ENCODE measurements at places on chromosomes 2 and 18.

DNA sequence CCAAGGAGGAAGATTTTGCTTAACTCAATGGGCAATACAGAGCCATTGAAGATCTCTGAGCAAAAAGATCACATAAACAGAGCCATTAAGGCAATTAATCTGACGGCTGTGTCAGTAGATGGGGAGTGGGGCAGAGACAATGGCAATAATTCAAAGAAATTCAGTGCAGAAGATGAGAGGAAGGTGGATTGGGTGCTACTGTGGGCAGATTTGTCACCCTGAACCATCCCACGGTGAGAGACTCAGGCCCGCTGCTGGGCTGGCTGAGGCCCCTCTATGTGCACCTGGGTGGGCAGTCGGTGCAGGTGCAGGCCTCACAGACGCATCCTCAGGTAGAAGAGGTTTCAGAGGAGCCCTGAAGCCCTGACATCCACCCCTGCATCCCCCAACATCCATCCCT lies 458.6 kb downstream of the EIPR1 start:
- DNase-seq = no peak

GRCh38 chr2:195967336-195967735 lies 101.3 kb downstream of the DNAH7 start:
- no peak for DNase-seq

DNA sequence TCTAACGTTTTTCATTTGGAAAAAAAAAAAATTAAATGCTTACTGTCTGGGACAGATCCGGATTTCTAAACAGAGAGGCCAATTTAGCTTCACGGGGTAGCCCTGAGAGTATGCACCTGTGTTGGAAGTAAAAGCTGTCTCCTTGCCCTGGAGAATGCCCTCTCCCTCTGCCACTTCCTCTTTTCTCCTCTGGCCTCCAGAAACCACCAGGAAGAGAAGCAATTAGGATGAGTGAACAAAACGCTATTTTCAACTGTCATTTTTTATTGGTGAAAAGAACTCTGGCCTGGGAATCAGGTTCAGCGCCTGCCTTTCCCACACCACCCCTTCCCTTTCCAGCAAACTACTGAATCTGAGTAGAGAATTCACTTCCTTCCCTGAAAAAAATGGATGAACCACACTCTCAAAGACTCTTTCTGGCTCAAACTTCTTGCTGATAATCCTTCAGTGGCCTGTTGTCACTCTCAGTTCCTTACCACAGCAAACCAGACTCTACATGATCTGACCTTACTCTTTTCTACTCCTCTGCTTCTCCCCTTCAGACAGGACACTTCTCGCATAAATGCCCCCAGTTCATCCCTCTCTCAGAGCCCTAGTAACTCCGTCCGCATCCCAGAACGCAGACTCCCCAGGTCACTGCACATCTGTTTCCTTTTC lies 29.8 kb downstream of the KLF7 start:
- DNase-seq = no peak

GRCh38 chr18:53864770-53865169 lies 359.7 kb downstream of the MBD2 start:
- DNase-seq = no peak

DNA sequence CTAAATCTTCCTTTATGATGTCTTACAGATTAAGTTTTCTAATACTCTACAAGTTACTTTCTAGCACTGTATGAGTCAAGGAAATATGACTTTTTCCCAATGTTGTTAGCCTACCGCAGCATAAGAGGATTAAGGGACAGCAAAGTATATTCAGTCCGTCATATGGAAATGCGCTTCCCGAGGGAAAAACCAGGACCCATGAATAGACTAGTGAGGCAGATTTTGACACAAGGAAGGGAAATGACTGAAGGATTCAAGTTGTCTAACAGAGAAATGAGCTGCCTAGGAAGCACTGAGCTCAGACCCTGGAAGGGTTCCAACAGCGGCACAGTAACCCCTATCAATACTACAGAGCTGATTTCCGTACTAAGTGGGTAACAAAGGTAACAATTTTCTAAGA lies 12.0 kb downstream of the SEPTIN10 start:
- peak; percentile 78 for DNase-seq

GRCh38 chr18:45026162-45026561 lies 345.5 kb downstream of the SETBP1 start:
- no peak for DNase-seq

GRCh38 chr2:32965523-32966171 lies 18.9 kb downstream of the LTBP1 start:
- DNase-seq = no peak

- no peak for DNase-seq
Measured at GRCh38 chr2:140018541-140018940, 1238.4 kb upstream of the NXPH2 start.

DNA sequence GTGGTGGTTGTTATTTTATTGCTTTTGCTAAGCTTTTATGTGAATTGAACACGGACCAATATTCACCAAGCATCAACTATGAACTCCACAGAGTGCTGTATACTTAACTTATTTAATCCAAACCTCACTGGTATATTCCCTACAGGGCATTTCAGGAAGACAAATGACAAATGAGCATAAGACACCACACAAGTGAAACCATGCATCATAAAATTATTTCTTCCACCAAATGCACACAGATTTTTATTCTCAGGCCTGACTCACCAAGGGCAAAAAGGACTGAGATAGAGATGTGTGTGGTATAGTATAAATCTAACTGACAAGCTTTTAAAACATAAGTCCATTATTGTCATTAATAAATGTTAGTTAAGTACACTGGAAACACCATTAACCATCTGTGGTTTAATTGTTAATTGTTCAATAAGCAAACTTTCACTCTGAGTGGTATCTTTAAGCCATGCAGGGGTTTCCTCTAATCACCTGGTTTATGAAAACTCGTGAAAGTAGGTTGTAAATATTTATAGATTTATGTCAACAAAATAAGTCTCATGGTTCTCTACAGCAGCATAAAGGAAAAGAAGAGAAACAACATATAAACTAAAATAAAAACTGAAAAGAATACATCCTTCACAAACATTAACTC lies 77.6 kb upstream of the CRIM1 start:
- no peak for DNase-seq

DNA sequence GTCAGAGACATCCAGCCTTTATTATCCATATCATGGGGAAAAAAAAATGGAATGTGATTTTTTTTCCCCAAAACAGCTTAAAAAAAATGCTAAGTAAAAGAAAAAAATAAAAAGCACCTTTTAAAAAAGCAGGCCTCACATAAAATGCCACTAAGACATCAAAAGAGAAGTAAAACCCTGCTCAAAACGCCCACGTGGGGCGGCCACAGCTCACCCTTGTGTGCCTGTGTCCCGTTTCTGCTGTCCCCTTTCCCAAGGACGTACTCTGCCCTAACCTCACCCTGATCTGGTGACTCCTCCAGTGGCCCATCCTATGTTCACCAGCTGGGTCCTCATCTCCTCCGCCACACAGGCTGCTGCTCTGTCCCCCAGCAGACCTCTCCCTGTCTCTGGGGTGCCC lies 125.4 kb downstream of the NEDD4L start:
- DNase-seq = no peak

DNA sequence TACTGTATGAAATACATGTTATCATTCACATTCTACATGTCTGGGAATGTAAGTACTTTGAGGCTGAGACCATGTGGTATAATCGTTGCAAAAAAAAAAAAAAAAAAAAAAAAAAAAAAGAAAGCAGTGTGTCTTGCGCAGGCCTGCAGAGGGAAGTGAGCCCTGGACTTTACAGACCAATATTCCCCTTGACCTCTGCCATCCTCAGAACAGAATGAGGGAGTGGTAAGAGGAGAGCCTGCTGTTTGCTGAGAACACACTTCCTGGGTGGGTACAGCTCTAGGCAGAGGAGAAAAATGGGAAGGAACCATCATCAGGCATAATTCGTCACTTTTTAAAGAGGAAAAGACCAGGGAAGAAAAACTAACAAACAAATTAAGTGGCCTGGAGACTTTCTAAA lies 28.8 kb upstream of the TBC1D8 start:
- DNase-seq = no peak

DNA sequence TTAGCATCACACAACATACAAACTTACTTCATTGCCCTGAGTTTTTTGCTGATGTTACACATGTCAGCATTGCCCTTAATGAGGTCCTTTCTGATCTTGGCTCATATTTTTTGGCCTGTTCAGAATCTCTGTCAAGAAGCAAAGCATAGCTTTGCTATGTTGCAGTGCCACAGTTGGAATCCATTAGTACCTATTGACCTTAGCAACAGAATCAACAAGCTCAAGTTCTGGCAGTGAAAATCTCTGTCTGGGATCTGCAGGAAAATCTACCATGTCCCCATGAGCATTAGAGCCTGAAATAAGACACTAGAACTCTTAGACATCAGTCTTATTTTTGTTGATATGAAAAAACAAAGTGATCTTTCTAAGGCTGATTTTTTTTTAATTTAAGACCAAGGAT lies 105.6 kb upstream of the FHL2 start:
- no peak for DNase-seq

GRCh38 chr2:216130346-216130971 lies 21.3 kb downstream of the XRCC5 start:
- no peak for DNase-seq

DNA sequence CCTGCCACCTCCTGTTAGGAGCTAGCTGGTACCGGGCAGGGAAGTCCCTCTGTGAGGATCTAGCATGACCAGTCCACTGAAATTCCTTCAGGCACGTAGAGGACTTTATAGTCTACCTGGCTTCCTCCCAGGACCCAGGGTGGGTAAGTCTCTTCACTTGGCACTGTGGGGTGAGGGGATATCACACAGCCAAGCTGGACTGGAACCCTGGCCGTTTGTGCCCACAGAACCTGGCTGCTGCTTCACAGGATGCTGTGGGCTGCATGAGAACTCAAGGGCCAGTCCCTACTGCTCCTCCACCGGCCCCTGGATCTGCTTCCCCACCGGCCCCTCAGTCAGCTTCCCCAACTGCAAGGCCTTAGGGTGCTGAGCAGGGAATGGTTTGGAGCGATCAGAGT lies 35.8 kb downstream of the HS1BP3 start:
- no peak for DNase-seq

GRCh38 chr2:195535911-195536522 lies 121.0 kb upstream of the SLC39A10 start:
- DNase-seq = no peak

- DNase-seq = no peak
Measured at GRCh38 chr2:162422894-162423293, 79.0 kb downstream of the GCA start.

GRCh38 chr2:219907011-219907365 lies 279.6 kb downstream of the SLC4A3 start:
- no peak for DNase-seq

- DNase-seq = no peak
Measured at GRCh38 chr18:37432436-37433195, 133.0 kb downstream of the CELF4 start.

DNA sequence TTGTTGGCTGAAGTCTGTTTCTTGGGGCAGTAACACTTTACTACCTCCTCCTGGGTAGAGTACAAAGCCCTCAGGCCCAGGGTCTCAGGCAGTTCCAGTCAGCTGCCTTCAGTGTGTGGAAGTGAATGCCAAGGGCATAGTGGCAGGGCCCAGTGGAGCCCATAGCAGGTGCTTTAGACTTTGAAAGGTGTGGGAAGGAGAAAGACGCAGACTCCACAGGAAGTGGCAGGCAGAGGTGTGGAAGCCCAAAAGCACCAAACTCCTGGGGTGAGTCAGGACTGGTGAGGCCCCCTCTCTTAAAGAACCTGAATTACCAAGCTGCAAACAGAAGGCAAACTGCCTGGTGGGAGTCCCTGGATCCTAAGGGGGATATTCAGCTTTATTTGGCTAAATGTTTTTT lies 45.3 kb downstream of the ADAM23 start:
- DNase-seq = no peak

GRCh38 chr2:220913384-220913783 lies 658.7 kb downstream of the EPHA4 start:
- DNase-seq = no peak

DNA sequence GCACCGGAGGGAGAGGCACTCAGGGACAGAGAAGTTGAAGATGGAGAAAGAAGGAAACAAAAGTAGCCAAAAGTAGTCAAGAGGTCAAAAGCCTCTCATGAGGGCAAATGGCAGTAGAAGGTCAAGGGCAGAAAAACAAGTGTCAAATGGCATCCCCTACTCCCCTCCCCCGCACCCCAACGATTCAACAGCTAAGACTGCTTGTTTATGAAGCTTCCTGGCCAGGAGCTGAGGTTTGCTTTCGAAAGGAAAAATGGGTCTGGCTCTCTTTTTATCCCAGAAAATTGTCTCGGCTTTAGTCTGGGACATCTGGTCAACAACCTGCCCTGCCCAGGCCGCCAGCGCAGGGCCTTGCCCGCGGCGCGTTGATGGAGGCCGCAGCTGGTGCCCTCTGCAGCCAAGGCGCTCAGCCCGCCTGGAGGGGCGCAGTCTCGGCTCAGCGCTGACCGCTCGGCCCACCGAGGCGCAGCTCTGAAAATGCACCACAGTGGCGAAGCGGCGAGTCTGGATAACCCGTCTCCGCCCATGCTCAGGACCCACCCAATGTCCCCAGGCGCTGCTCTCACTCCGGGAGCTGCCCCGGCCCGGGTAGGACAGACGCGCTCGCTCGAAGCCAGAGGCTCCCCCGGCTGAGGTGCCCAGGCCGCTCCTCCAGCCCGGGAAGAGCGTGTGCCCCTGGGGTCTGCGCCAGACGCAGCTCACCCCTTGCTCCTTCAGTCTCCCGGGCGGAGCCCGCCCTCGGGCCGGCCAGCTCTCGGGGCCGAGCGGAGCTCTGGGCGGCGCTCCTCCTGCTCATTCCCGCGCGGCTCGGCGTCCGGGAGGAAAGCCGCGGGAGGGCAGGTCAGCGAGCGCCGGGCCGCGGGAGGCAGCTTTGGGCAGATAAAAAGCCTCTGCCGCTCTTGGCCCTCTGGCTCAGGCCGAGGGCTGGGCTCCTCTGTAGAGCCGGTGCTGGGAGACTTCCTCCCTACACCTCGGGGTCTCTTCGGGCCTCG lies 1.8 kb upstream of the TBR1 start:
- no peak for DNase-seq
